Neuronal stem cell (in vitro differentiated cells): ENCODE measurements at places on chromosomes 1 and 21.

DNA sequence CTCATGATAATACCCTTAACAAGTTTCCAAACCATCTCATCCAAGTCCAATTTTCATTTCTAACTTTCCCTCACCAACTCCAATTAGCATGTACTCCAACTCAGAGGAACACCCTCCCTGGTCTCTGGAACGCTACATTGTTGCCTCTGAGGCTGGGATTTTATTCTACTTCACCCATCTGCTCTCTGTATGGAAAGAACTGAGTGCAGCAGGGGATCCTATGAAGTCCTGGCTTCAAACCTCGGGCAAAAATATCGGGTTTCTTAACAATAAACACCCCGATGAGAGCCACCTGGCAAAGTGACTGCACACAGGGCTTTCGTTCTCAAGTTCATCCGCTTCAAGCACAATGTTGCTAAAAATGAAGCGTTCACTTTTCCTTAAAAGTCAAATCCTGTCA lies 99.6 kb downstream of the CRB1 start:
- no peak for DNase-seq

DNA sequence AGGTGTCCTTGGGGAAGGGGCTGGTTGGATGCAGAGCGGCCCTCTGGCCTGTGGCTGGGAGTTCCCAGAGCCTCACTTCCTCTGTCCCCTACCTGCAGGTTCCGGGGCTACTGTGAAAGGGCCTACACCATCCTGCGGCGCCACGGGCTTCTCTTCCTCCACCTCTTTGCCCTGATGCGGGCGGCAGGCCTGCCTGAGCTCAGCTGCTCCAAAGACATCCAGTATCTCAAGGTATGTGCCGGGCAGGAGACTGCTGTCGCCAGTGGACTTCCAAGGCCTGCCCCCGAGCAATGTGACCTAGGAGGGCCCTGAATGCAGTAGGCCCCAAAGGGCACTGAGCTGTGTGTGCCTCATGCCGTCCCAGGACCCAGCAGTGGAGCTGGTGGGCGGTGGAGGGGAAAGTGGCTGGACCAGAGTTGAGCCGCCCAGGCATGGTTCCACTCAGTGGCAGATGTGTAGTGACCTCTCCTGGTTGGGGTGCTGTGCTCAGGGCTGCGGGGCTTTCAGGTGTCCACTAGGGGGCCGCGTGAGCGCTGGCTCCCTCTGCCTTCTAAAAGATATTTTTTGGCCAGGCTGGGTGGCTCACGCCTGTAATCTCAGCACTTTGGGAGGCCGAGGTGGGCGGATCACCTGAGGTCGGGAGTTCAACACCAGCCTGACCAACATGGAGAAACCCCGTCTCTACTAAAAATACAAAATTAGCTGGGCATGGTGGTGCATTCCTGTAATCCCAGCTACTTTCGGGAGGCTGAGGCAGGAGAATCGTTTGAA lies 73.4 kb downstream of the PIK3CD start:
- DNase-seq, result no peak

- no peak for DNase-seq
Observed at GRCh38 chr1:208682664-208683013, 438.5 kb upstream of the PLXNA2 start.

DNA sequence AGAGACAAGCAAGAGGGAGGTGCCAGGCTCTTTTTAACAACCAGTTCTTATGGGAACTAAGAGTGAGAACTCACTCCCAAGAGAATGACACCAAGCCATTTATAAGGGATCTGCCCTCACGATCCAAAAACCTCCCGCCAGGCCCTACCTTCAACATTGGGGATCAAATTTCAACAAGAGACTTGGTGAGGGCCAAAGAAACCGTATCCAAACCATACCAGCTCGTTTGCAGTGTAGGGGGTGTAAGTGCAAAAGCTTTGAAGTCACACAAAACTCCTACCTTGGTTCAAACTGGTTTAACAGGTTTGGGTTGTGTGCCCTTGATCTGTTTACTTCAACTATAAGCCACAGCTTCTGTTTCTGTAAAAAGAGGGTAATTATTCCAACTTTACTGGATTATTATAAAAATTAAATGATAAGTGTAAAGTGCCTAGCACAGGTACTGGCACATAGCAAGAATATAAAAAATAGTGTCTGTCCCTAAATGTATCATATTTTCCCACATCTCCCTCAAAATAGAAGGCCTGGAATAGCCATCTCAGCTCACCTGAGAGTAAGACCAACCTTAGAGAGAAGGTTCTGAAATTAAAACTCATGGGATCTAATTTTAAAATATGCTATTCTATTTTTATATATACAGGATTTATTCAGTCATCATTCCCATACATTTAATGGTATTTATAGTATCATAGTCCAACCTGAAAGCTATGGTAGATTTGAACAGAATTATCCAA lies 7.0 kb upstream of the USP25 start:
- no peak for DNase-seq

- DNase-seq, result no peak
Observed at GRCh38 chr1:162134646-162135045, 65.2 kb downstream of the NOS1AP start.

- DNase-seq, result no peak
Observed at GRCh38 chr21:42785666-42786427, 93.5 kb downstream of the WDR4 start.

DNA sequence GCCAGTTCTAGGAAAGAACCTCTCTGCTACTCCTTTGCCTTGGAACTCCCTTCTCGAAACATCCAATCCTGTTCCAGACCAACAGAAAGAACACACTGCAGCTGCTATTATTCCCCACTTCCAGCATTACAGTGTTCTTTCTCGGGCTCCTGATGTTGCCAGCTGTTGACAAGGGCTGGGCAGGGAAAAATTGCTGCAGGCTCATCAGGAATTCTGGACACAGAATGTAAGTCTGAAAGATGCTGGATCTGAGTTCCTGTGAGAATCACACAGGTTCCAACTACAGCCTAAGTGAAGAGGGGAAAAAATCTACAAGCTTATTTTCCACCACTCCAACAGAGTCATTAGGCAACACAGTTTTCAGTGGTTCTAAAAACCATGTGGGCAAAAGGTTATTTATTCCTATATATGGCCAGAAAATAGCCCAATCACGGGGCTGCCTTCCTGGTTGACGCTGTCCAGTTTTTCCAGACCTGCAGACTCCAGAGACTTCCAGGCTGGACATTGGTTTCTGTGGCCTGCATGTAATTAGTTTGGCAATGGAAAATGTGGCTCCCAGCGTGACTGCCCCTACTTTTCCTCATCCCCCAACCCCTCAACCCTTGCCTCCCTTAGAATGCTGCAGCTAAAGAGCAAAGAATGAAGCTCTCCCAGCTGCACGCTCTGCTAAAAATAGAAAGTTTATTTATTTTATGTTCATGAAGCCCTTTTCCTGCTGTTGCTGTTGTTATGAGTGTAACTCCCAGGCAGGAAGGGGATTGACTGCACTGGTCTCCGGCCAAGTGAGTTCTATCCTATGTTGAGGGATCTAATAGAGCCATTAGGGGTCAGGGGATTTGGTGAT lies 8.3 kb upstream of the KIAA0040 start:
- no peak for DNase-seq

- DNase-seq, result no peak
Observed at GRCh38 chr1:9269078-9269501, 23.6 kb upstream of the SPSB1 start.

GRCh38 chr1:41518471-41518870 lies 34.0 kb upstream of the EDN2 start:
- DNase-seq, result no peak

- no peak for DNase-seq
Observed at GRCh38 chr1:39450956-39451606, 40.4 kb upstream of the BMP8A start.

GRCh38 chr1:2192031-2192995 lies 2.3 kb downstream of the FAAP20 start:
- DNase-seq, result no peak
